T-helper 1 cell (primary cell): ENCODE measurements at places on chromosomes 3 and 15.

- no peak for DNase-seq
These were observed 32.8 kb downstream of the THSD4 start for GRCh38 chr15:71148048-71148447.

DNA sequence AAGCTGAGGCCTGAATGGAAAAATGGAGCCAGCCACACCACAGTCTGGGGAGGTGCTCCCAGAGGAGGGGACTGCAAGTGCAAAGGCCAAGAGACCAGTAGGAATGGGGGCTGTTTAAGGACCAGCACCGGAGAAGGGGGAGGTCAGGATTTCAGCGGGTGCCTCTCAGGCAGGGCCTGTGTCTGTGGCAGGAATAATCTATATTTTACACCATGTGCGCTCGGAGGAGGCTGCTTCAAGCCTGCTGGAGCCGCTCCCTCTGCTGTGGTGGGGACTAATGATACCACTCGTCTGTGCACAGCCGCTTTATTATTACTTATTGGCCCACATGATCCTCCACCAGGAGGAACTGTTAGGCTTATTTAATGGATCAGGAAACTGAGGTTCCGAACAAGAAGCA lies 45.3 kb downstream of the TPRA1 start:
- DNase-seq: no peak

DNA sequence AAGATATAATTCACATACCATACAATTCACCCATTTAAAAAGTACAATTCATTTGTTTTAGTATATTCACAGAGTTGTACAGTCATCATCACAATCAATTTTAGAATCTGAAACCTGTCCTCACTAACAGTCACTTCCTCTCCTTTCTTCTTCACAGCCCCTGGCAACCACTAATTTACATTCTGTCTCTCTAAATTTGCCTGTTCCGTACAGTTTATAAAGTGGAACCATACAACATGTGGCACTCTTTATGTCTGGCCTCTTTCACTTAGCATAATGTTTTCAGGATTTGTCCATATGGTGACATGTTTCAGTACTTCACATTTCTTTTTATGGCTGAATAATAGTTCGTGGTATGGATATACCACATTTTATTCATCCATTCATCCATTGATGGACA lies 22.7 kb downstream of the ERICH6 start:
- no peak for DNase-seq

DNA sequence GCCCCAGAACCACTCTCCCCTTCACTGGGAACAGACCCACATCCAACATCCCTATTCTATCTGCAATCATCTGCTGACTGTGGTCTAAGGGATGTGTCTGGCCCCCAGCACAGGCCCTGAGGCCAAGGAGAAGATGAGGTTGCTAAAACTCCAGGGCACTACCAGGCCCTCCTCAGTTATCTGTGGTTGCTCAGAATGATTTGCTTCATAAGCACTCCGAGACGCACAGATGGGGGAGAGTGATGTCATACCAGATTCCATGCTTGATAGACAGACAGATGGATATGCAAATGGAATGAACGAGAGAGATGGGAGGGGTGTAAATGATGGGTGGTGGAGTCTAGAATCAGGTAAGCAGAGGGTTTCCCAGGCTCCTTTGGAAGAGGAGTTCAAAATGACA lies 57.8 kb downstream of the CEMIP start:
- DNase-seq: no peak

DNA sequence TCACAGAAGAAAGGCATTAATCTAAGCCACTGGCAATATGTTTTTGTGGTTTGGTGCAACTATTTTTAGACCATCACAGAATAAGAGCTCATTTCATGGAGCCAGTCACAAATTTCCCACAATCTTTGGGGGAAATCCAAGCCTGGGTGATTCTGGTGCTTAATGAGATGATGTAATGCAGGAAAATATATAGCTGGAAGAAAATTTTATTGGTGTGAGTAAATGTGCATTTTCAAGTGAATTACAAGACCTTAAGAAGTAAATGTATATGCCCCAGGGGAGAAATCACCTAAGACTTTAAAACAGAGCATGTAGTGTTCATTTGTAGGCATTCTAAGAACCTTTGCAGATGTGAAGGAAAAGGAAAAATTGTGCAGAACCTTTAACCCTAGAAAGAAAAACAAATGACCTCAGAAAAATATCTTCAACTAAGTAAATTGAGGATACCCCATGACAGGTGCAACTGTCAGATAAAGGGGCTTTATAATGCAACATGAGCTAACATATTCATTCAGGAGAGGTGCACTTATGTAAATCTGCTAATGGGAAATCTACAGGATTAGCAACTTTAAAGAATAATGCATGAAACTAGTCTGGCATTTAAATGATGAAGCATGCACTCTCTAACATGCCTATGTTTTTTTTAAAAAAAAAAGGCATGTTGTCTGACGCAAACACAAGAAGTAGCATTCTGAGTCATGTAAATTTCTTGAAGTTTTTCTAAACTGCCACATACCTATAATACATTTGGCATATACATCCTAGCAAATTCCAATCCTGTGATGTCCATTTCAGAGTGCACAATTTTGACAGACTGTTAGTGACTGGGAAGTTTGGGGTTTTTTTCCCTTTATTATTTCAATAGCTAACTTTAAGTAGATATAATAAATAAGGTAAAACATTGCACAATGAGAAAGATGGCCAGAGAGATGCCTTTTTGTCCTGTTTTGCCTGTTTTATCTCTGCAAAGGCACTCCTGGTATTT lies 105.1 kb downstream of the MEX3B start:
- DNase-seq: no peak

DNA sequence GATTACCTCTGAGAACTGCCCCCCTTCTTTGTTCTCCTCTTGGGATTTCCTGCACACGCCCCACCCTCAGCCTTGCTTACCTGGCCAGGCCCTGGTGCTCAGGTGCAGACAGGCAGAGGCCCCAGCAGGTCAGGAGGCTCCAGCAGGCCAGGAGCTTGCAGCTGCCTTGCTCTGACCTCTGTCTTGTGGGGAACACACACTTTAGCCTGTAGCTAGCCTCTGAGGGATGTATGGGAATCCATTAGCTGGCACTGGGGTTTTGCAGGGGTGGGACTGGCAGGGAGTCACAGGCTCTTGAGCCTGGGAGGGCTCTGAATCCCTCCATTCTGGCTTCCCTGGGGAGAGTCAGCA lies 2.7 kb downstream of the SMAD6 start:
- DNase-seq: no peak

DNA sequence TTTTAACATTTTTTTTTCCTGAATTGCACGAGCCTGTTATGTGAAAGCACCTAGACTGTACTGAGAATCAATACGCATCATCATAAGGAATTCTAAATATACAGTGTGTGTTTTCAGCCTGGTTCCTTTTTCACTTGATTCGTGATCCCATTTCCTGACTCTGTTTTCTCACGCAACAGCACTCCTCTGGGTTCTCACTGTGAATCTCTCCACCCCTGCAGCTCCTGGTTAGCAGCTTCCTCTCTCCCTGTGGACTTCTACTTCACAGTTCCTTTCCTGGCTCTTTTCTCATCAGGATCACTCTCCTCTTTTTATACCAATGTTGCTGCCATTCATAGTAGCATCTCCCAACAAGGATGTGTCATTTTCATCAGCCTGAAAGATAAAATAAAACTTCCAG lies 297.2 kb downstream of the CADM2 start:
- DNase-seq: no peak

- no peak for DNase-seq
These were observed 69.2 kb downstream of the ABHD5 start for GRCh38 chr3:43759938-43760337.

- no peak for DNase-seq
These were observed 382.0 kb downstream of the ROBO2 start for GRCh38 chr3:77421916-77422315.

- DNase-seq: no peak
These were observed 14.5 kb downstream of the TERB2 start for GRCh38 chr15:44971036-44971435.

DNA sequence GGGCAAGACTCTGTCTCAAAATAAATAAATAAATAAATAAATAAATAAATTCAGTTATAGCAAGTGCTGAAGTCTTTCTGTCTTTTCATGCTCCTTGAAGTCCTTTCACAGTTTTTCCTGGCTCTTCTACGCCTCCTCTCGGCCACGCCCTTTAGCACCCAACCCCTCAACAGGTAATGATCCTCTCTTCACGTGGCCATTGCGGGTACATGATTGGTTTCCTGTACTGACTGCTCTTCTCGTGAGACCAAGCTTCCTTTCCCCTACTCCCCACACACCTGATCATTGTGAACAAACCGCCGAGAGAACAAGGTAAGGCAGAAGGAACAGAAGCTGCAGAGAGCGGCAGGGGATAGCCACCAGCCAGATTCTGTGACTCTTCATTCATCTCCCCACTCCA lies 2.3 kb upstream of the ZNF774 start:
- no peak for DNase-seq

- no peak for DNase-seq
These were observed 528.2 kb downstream of the NR2F2 start for GRCh38 chr15:96858694-96859093.

DNA sequence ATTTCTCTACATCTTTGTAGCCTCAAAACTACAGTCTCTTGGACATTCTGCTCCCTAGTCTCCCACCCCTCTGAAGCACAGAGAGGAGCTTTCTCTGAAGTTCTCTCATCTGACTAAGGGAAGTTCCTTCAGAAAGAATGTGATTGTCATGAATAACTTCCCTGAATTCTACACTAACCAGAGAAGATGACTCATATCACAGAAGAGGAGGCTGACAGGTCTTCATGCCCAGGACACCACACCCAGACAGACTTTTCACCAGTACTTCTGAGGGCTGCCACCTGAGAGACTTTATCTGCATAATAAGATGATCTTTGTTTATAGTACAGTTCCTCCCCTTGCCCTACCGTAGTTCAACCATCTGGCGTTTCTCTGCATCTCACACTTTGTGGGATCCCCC lies 52.8 kb downstream of the CDIN1 start:
- no peak for DNase-seq

DNA sequence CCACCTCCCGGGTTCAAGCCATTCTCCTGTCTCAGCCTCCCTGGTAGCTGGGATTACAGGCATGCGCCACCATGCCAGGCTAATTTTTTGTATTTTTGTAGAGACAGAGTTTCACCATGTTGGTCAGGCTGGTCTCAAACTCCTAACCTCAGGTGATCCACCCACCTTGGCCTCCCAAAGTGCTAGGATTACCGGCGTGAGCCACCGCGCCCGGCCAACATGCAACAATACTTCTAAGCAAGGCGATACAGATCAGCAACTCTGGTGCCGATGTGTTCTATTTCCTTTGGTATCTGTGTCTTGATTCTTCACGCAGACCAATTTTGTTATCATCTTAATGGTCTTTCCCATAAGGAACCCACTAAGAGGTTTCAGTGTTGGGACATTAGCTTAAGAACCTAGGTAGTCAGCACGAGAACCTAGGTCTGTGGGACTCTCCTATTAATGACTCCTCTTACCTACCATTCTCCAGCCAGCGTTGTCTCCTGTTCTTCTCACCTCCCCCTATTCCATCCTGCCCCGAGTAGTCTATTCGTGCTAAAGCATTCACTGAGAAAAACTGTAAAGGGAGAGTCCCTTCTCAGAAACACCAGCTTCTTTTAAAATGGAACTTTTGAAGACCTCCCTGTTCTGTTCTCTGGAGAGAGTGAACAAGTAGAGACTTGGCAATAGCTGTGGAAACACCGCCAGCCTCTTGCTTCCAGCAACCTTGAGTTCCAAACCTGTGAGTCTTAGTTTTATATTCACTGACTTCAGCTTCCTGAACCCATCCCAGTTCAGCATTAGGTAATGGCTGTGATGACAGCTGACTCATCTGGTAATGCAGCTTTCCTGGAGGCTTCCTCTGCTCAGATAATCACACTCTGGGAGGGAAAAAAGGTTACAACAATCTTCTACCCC lies 61.2 kb downstream of the TSC22D2 start:
- no peak for DNase-seq

DNA sequence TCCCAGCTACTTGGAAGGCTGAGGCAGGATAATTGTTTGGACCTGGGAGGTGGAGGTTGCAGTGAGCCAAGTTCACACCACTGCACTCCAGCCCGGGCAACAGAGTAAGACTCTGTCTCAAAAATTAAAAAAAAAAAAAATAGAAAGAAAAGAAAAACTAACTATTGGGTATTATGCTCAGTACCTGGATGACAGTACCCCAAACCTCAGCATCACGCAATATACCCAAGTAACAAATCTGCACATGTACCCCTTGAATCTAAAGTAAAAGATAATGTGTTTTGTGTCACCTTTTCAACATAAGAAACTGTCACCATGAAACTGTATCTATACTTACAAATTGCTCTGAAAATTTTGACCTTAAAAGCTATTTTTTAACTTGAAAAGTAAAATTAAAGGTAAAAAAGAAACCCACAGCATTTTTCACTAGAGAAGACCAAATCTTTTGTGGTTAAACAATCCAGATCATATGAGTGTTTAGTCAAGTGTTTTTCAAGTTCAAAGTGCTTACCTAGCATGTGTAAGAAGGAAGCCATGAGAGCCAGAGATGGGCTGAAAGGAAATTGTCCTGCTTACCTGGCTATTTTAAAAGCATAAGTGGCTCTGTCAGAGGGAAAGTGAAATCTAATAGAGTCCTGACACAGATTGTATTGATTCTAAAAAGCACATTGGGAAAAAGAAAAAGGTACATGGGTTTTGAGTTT lies 50.5 kb downstream of the MYO1E start:
- DNase-seq: no peak
